ENCODE measurements at places on chromosomes 4 and X.

DNA sequence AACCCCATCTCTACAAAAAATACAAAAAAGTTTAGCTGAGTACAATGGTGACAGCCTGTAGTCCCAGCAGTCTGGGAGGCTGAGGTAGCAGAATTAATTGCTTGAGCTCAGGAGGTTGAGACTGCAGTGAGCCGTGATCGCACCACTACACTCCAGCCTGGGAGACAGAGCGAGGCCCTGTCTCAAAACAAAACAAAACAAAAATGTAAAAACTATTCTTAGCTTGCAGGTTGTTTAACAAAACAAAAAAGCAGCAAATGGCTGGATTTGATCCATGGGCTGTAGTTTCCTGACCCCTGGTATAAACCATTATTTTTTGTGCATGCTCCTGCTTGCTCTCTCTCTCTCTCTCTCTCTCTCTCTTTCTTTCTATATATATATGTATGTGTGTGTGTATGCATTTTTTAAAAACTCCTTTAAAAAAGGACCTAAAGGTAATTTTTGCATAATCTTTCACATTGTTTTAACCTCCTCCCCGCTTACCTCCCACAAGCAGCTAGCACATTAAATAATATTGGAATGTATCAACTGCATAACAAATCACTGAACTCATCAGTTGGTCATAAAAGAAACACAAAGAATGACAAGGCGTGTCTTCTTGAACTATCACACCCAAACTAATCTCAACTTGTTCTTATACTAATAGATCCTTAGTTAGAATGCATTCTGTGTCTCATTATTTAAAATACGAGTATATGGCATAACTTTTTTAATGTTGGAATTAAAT, 4.8 kb downstream of the AREG start:
- DNase-seq = no peak

DNA sequence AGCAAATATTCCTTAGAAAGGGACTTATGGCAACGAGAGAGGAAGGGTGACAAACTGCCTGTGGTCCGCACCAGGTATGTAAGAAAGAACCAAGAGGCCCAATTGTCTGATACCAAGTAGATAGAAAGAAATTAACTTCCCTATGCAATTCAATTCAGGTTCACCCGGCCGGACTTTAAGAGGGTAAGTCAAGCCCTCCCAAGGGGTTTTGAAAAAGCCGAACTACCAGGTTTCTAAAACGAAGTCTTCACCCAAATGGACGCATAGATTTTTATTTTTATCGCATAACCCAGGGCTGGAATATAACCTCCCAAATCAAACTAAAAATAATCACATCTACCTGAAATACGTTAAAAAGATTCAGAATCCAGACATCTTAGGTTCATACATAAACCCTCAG, 1.6 kb upstream of the MAB21L2 start:
- no peak for DNase-seq

- no peak for DNase-seq
Measured at GRCh38 chrX:12315526-12315925, 177.3 kb downstream of the FRMPD4 start.

DNA sequence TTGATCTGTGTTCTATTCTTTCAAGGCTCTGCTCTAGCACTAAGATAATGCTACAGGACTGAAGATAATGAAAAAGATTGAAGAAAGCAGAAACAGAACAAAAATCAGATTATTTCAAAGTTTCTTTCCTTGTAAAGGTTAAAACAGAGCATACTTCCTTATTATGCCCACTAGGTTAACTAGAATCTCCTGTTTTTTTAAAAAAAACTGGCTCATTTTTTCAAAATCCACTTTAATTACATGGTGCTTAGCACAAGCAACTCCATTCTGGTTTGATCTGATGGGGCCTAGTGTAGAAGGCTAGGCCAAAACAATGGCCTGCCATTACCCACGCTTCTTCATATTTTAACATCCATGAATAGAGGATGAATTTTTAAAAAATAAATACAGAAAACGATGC, 1.2 kb upstream of the UBA6 start:
- DNase-seq = no peak

GRCh38 chr4:54073271-54073880, 9.0 kb upstream of the CHIC2 start:
- DNase-seq = no peak

- DNase-seq = no peak
Measured at GRCh38 chr4:168569931-168570276, 73.1 kb downstream of the PALLD start.

DNA sequence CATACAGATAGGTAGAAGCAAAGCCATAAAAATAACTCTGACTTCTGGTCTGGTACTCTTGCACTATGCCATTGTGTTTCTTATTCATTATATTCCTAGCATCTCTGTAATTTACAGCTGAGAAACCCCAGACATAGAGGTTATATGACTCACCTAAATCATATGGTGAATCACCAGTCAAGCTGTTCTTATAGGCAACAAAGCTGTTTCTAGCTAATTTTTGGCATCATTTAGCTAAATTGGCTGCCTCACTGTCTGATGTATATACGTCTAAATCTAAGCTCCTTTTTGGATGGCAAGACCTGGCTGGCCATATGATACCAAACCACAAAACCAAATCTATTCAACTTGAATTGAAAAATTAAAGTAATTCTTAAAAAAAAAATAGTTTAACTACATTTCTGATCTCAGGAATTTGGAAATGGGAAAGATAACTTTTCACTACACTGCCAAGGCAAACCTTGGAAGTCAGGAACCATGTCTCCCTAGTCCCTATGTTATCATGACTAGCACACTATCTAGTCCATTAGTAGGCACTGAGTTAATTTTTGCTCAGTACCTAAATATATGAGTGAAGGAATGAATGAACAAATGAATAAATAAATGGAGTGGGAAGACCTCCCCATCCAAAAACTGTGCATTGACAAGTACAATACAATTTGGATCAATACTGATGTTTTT, 41.3 kb upstream of the STAG2 start:
- no peak for DNase-seq

GRCh38 chr4:5357870-5358269, 306.6 kb downstream of the STK32B start:
- DNase-seq = no peak

DNA sequence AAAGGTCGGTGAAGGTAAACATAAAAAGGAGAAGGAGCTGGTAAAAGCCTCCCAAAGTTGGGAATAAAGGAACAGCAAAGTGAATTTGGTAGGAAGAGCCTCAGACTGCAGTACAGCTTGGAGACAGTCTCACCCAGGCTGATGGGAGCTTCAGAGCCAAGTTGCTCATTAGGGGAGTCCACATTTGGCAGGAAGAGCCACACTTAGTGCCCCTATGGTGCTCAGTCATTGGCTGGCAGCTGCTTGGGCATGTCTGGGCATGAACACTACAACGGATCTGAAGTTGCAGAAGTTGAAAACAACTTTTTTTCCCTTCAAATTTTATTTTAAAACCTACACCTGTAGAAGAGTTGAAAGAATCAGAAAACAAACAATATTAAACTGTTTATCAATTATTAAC, 2497.3 kb downstream of the ARAP2 start:
- no peak for DNase-seq

- DNase-seq = no peak
Measured at GRCh38 chr4:20840648-20841190, 140.5 kb downstream of the PACRGL start.

DNA sequence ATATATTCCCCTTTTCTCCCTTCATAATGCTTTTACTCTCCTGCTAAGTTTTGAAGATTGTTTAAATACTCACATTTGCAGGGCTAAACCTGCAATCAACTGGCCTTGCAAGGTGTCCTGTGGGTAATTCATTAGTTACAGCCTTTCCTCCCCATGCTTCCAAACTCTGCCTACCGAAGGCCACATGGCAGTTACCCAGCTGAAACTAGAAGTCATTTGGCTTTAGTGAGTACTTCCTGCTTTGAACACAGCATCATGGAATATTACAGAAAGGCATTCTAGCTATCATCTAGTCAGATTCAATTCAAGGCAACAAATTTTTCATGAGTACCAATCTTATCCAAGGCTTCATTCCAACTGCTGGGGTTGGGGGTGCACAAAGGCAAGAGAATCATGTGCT, 55.6 kb downstream of the SRPX start:
- DNase-seq = peak; percentile 0

GRCh38 chr4:94642561-94642866, 115.2 kb upstream of the BMPR1B start:
- no peak for DNase-seq

DNA sequence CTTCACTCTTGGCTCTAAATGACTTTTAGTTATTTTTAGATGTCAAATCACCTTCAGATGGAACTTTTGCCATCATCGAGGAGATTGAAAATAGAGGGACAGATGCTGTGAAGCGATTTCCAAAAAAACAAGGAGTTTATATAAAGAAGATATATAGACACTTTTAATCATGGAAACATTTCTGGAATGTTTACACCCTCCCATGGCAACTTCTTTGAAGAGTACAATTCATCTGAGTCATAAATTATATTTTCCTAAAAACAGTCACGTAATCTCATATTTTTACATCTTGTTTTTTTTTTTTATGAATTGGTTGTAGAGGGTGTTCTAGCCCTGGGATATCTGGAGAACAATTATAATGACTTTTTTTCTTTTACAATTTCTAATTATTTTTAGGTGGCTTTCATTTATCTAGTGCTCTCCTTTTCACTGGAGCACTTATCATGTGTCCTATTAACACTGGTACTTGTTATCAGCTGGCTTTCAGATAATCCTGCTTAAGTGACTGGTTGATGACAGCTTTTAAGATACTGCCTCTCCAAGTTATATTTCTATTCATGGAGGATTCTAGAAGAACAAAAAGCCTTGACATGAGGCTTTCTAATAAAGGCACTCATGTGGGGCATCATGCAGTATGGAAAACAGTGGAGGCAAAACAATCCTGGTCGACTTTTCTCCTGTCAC, 24.9 kb downstream of the PCDH7 start:
- no peak for DNase-seq

GRCh38 chr4:93018806-93019205, 715.0 kb downstream of the GRID2 start:
- no peak for DNase-seq

DNA sequence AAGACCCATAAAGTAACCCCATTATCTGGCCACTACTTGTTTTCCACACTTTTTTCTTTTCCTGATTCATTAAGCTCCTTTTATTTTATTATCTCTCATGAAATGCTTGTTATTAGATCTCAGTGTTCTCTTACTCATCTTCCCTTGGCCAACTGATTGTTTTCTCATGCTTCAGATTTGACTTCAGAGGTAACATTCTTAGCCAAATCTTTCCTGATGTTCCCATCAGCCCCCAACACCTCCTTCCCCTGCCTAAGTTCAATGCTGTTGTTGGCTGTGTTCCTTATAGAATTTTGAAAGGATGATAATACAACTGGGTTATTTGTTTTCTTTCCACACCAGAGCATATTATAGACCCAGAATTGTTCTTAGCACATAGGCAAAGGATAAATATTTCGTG, 75.6 kb downstream of the BMPR1B start:
- DNase-seq = no peak

GRCh38 chr4:6419452-6420028, 52.9 kb downstream of the PPP2R2C start:
- no peak for DNase-seq

DNA sequence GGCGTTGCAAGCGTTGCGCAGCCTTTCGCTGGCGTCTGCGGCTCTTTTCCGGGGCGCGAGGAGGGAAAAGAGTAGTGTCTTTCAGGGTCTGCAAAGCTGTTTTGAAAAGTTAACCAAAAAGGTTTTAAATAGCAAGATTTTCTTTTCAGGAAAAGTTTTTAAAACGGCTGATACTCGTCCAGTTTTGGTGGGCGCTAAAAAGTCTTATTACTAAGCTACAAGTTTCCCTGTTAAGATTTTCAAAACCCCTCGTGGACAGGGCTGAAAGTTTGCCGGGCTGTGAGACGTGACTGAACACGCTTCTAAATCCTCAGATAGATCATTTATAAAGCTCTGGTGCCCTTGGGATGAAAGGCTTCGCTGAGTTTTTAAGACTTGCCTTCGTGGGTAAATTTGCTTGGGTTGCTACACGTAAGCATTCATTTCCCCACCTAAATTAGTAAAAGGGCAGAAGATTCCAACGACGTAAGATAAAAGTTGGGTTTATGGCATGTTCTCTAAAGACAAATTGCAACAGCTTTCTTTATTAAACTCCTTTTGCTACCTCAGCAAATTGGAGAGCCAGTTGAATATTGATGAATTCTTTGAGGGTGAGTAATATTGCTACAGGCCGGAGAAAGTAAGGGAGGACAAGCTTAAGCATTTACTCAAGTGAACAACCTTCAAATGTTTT, 91.5 kb downstream of the HPRT1 start:
- DNase-seq = no peak

GRCh38 chr4:155943605-155944291, 9.9 kb downstream of the CTSO start:
- no peak for DNase-seq

GRCh38 chr4:188372829-188373228, 233.6 kb downstream of the TRIML1 start:
- no peak for DNase-seq

DNA sequence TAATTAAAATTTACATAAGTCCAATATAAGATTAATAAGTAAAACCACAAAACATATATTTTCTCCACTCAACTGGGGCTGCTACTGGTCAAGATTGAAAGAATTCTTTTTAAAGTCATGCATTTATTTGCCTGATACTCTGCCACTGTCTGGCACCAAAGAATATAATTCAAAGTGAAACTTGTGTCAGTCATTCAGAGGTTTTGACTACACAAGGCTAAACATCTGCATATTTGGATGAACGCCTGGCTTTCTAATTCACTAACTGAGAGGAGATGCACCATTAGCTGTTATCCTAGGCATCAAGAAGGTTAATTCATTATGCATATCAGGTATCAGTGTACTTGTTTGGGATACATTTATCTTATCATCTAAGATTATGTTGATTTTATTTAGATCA, 598.5 kb downstream of the CENPC start:
- DNase-seq = no peak

DNA sequence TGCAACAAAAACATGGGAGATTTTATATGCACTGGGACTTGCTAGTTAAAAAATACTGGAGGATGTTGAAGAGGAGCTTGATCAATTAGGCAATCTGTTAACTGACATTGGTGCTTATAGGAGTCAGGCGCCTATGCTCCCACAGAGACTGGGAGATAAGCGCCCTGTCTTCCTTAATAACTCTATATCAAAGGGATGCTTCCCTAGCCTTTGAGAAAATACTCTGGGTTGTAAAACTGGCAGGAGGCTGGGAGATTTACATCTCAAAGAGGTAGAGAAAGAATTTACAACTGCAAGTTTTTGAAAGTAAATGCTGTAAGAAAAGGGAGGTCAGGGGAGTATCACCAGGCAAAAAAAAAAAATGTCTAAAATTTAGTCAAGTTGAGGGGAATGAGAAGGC, 325.4 kb downstream of the PCDH10 start:
- DNase-seq = no peak

GRCh38 chrX:105567082-105567481, 255.3 kb upstream of the NRK start:
- no peak for DNase-seq

DNA sequence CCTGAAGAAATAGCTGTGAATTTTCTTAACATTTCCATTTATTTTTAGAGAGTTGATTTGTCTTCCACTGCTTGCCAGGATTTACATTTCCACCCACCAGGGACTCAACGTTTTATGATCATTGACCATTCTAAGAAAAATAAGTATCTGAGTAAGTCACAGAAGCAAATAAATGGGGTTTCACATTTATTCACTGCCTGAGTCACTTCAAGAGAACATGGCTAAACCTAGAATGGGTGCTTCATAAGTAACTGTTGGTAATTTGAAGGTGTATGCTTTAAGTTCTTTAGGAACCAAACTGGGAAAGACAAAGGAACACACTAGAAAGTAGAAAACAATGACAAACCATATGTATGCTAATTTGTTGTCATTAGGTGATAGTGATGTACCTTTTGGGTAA, 43.2 kb upstream of the GRIA3 start:
- no peak for DNase-seq
